ENCODE measurements at places on chromosomes 12 and 14.

GRCh38 chr12:78725951-78726580, 138.5 kb upstream of the SYT1 start:
- DNase-seq = no peak

GRCh38 chr14:60332869-60333268, 83.8 kb downstream of the PPM1A start:
- DNase-seq = no peak

GRCh38 chr12:53844994-53845844, 93.4 kb upstream of the HOXC13 start:
- no peak for DNase-seq

DNA sequence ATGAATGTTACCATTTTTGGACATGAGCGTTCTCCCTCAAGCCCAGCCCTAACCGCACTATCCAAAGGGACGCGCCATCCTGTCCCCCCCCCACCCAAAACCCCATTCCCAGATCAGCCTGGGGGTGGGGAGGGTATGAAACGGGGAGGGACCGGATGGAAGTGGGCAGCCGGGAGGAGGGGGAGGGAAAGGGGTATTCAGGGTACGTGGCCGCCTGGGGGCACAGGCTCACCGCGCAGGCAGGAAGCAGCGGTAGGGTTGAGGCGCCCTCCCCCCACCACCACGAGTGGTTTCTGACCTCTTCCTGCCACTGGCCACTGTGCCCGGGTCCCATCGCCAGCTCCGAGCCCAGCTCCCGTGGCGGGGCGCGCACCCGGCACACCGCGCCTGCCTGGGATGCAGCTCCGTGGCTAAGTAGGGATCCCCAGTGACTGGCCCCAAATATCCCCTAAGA, 1.4 kb downstream of the ACTN1 start:
- DNase-seq = peak; percentile 88

DNA sequence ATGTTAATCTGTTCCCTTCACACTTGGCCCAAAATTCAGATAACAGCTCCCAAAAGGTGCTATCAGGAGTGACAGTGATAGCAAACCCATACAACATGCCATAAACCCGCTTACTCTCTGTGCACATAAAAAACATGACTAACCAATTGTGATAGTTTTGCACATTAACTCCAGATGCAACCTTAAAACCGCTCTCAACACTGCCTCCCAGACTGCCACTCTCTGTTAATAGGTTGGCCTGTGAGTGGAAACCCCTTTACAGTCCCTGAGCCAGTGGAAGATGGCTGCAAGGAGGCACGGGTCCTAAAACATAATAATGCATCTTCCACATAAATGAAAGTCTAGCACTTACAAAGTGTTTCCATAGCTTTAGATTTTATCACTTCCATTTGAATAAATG, 12.0 kb upstream of the TMTC1 start:
- DNase-seq = peak; percentile 31

DNA sequence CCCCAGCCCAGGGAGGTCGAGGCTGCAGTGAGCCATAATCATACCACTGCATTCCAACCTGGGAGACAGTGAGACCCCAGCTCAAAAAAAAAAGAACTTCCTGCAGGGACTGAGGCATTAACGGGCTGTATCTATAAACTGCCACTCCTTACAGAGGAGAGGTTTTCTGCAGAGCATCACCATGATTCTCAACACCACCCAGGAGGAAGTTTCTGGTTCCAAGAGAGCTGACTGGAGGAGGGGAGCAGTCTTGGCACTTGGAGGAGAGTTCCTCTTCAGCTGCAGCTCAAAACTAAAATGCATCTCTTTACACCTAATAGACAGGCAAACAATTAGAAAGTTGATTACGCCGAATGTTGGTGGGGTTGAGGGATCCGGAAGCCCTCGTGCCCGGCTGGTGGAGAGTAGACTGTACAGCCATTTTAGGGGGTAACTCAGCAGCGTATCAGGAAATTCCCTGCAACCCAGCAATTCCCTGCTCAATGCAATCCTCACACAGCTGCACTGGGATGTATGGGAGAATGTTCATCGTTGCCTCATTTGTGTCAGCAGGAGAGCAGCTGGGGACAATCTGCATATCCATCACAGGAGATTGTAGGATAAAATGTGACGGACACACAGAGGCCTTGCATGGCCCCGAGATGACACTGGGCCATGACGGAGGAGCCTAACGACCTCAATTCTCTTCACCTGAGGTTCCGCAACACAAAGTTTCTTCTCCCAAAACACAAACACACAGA, 36.6 kb downstream of the ACTN1 start:
- DNase-seq = no peak

- no peak for DNase-seq
These were observed 466.5 kb downstream of the PCNX1 start for GRCh38 chr14:71373773-71374172.

DNA sequence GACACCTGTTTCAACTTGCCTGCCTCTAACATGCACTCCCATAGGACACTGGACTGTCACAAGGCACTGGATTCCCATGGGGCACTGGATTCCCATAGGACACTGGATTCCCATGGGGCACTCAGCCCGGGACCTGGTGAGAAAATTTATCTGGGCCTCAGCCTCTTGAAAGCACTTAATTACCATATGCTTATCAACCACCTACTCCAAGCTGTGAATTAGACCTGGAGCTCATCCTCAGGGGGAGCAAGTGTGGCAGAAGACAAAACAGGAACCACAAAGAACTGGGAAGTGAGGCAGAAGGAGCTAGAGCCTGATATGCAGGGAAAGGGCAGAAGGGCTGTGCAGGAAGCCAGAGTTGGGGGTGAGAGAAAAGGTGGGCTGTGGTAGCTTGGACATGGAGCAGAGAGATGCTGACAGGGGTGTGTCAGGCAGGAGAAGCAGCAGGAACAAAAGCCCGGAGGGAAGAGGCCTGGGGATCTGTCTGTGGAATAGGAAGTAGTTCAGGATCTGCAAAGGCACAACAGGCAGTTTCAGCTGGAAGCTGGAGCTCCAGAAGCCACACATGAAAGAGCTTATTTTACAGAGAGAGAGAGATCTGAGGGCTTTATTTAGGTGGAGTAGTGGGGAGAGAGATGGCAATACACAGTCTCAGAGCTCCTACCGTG, 3.1 kb downstream of the KRT82 start:
- no peak for DNase-seq

- no peak for DNase-seq
These were observed 84.0 kb downstream of the ESR2 start for GRCh38 chr14:64210216-64210615.

- DNase-seq = no peak
These were observed 8.8 kb downstream of the SPTSSA start for GRCh38 chr14:34453226-34453625.

DNA sequence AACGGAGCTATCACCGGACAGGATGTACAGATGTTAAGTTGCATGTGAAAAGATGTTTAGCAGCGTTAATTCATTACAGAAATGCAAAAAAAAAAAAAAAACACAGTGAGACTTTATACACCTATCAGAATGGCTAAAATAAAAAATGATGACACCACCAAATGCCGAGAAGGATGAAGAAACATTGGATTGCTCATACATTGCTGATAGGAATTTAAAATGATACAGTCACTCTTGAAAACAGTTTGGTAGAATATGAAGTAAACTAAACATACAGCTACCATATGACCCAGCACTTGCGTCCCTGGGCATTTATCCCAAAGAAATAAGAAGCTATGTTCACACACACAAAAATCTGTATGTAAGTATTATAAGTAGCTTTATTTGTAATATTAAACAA, 574.1 kb downstream of the SLC16A7 start:
- DNase-seq = peak; percentile 32

- DNase-seq = no peak
These were observed 83.0 kb upstream of the ZDHHC17 start for GRCh38 chr12:76680940-76681339.

DNA sequence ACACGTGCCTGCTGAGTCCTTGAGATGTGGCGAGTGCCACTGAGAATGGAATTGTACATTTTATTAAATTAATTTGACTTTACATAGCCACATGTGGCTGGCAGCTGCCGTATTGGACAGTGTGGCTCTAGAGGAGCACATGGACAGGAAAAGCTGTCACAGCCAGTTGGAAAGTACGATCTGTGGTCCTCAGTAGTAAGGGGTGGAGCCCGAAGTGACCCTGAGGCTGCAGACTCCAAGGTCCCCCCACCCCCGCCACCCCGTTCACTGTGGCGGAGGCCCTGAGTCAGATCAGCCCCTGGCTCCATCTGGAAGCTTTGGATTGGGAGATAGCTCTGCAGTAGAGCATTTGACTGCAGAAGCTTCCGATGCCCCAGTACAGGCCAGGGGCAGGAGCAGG, 25.8 kb upstream of the BEGAIN start:
- DNase-seq = no peak

GRCh38 chr12:59710004-59710628, 114.3 kb downstream of the SLC16A7 start:
- DNase-seq = no peak

- DNase-seq = peak; percentile 93
These were observed 17.2 kb downstream of the IFT81 start for GRCh38 chr12:110141389-110141788.

DNA sequence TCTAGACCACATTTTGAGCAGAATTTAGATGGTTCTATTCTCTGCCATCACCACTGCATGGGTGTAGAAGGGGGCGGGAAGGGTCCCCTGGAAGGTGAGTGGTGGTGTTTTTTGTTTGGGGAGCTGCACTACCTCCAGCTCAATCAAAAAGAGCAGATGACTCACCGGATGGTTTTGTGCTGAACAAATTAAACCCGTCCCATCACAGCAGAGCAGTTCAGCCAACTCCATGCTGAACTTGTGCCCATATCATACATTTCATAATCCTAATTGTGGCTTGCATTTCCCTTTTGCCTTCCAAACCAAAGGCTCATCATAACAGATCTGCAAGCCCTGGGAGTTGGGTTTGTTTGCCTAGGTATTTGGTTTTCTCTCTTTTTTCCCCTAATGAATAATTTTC, 53.0 kb upstream of the RPH3A start:
- no peak for DNase-seq

DNA sequence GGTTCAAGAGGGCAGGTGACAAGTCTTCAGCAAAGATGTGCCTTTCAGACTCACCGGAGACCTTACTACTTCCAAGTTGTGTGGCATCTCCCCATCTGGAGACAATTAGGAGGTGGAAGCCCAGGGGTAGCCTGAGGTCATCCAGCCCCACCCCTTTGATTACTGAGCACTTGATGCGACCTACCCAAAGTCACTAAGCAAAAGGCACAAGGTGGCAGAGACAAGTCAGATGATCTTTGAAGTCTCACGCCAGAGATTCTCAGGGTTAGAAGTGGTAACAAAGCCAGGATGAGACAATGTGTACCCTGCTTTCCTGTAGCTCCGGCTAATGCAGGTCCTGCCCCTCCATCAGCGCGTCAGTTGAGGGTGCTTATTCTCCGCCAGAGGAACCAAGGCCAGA, 1.4 kb upstream of the FOXN3 start:
- DNase-seq = peak; percentile 55

Data from fibroblast of mammary gland (primary cell).